Epithelial cell of proximal tubule (primary cell): ENCODE measurements at places on chromosomes 2 and 18. TPM values are rescaled to one million over a fixed set of nuclear protein-coding genes. Genes with fewer than 3 reads are reported as not detected.

The SPATA3 gene
- not detected in 2 replicates for total RNA-seq

The PDE11A gene
- 0.87 and 1.2 TPM in 2 replicates for total RNA-seq

The EFHD1 gene
- total RNA-seq = 10.3 and 16.6 TPM in 2 replicates

DNA sequence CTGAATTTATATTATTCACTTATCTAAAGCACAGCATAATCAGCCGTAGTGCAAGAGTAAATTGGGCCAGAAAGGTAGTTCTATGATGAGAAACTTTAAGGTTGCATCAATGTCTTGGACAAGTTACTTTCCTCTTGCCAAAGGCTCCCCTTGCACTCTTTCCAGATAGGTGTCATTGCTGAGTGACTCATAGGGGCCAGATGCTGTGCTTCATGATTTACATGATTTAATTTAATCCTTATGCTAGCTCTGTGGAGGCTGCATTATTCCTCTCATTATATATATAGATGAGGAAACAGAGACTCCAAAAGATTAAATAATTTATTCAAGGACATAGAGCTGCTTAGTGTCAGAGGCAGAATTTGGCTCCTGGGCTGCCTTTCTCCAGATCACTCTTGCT, 5.0 kb downstream of the CFAP221 start:
- no peak for DNase-seq

DNA sequence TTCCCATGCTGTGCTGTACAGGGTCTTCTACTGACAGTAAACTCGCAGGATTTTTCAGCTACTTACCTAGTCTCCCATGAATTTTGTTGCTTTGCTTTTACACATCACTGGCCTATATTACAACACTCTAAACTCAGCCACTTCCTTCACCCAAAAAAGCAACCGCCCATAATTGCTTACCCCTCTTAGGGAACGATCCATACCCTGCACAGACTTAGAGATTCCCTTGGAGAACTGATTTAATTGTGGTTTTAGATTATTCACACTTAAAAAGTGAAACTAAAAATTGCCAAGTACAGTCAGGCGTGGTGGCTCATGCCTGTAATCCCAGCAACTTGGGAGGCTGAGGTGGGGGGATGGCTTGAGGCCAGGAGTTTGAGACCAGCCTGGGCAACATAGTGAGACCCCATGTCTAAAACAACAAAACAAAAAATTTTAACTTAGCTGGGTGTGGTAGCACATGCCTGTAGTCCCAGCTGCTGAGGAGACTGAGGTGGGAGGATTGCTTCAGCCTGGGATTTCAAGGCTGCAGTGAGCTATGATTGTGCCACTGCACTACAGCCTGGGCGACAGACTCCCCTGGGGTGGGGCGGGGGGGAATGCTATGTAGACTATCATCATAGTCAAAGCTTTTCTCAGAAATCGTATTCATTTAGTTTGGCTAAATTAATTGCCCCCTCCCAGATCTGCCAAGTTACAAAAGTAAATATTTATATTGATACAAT, 19.3 kb downstream of the MRPL30 start:
- DNase-seq = no peak

DNA sequence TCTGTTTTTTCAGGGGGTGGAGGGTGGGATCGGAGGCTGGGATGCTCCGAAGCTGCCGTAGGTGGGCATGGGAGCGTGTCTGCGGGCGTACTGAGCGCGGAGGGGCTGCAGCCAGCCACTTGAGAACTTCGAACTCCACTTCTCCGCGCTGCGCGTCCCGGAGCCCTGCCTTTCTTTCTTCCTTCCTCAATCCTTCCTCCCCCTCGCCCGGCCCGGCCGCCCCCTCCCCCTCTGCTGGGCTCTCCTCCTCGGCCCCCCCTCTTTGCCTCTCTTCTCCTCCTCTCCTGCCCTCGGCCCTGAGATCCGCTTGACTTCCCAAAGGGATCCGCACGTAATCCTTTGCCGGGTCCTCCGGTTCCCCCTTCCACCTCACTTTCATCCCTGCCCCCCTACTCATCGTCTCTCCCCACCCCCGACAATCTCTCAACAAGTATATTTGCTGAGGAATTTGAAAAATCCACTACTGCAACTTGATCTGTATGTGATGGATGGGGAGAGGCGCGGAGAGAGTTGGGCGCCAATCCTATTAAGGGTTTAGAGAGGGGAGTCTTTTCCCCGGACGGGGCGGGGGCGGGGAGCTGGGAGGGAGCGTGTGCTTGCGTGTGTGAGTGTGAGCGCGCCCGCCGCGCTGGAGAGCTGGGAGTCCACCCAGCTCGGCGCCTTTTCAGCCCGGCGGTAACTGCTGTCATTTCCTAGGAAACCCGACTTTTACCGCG, 1.1 kb downstream of the GLI2 start:
- no peak for DNase-seq

The LIMS2 gene
- total RNA-seq = 0.36 and 1.2 TPM in 2 replicates

DNA sequence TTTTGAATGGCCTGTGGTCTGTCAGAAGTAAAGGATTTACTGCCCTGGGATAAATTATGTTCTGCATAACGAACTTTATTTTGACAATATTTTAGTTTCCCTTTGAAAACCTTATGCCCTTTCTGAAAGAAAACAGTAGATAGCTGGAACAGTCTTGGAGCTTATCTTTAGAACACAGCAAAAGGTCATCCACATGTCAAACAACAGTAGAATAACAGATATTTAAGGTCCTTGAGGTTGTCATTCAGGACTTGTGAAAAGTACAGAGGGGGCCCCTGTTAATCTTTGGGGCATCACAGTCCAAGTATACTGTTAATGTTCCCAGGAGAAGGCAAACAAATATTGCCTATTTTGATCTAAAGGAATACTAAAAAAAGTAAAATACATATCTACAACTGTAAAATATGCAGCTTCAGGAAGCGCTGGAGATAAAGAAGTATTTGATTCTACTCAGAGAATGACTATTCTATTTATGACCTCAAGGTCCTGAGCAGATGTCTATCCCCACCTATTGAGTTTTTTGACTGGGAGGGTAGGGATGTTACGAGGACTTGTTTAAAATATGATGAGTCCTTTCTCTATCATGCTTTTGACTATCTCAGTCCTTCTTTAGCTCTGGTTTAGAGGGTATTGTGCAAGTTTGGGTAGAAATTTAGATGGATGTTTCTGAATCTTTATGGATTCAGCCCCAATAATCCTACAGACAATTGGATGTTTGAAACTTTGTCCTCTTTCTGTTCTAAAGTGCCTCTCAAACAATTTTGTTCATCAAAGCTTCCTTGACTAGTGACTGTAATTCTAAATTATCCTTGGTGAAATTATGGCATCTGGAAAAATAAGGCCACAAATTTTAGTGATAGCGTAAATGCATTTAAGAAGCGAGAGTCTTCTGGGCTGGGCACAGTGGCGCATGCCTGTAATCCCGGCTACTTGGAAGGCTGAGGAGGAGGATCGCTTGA, 25.1 kb upstream of the TMEM214 start:
- no peak for DNase-seq

GRCh38 chr18:78363556-78364387, 615.8 kb upstream of the SALL3 start:
- DNase-seq = no peak

The ZNF2 gene
- 2.0 and 3.7 TPM in 2 replicates for total RNA-seq

GRCh38 chr2:156666130-156666785, 230.1 kb downstream of the GPD2 start:
- no peak for DNase-seq

- DNase-seq = no peak
These were observed 67.0 kb upstream of the ITGB6 start for GRCh38 chr2:160267022-160267421.

The AQP12B gene
- total RNA-seq = not detected in 2 replicates

The ELAC1 gene
- total RNA-seq = 5.0 and 7.8 TPM in 2 replicates

The CFAP65 gene
- total RNA-seq = 1.1 TPM in 1 of 2 replicates, not detected in the other

The ICA1L gene
- 1.7 and 3.3 TPM in 2 replicates for total RNA-seq

DNA sequence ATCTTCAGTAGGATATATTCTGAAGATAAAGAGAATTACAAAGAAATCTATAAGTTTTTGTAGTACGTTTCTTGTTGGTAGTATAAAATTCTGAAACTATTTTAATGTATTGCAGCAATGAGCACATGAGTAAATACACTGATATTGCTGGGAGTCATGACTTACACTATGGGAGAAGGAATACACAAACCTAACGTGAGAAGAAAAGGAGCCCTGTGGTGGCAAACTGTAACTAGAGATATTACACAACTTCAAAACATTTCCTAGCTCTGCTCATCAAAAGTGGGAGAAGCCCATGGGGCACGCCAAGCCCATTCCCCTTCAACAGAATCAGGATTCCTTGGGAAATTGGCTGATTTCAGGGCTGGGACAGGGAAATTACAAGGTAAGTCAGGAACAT, 20.5 kb downstream of the SPIRE1 start:
- no peak for DNase-seq

GRCh38 chr2:133717497-133717896, 149.2 kb upstream of the NCKAP5 start:
- no peak for DNase-seq

GRCh38 chr2:71678874-71679273, 225.5 kb downstream of the DYSF start:
- DNase-seq = no peak

The CNTNAP5 gene
- total RNA-seq = not detected in 2 replicates

DNA sequence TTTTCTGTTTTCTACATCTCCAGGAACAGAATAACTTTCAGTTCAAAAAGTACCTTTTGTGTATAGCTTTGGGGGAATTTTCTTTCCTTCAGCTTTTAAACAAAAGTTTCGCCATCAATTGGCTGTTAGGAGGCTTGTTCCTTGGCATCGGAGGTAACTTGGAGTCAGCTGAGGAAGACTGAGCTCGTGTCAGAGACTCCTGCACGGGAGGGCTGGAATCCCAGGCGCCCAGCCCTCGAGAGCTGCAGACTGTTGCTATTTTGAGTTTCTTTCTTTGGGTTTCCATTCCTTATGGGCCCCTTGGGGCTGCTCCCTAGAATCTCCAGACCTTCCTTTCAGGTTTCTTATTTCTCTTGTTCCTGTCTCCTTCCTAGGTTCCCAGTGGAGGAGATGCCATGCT, 8.1 kb downstream of the EMILIN2 start:
- no peak for DNase-seq

The CD28 gene
- total RNA-seq = not detected in 2 replicates

DNA sequence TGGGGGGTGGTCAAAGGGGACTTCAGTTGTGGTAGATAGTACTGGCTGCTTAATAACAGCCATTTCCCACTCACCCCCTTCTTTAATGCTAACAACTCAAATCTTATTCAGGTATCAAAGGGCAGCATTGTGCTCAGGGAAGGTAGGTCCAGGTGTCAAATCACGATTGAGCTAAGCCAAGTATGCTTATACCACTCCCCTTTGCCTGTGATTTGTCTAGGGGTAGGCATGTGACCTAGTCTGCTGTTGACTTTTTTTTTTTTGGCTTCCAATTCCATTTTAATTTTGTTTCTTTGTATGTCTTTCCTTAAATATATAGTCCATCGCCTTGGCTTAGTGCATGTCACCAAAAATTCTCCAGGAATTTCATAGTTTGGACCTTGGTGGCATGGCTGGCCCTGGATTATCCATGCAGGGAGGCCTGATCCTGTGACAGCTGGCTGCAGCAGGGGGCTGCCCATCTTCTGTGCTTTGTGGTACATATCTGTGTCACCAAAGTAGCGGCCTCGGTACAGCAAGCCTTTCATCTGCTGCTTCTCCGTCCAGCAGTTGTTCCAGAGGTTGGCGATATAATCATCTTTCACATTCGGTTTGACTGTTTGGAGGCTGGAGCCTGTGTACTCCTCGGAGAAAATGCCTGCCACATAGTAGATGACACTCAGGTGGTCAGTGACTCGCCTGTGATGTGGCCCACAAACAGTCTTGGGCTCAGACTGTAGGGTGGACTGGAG, 68.1 kb upstream of the SPRED2 start:
- DNase-seq = no peak

The MOCOS gene
- 5.7 and 14.8 TPM in 2 replicates for total RNA-seq

GRCh38 chr2:224584785-224585210, 365 bp downstream of the CUL3 start:
- DNase-seq = no peak

- no peak for DNase-seq
These were observed 857 bp downstream of the DYM start for GRCh38 chr18:49459404-49460171.
